ENCODE measurements at places on chromosomes 1 and 21.
A peak's percentile ranks its signal among the peaks of the same experiment; 100 is the strongest.

DNA sequence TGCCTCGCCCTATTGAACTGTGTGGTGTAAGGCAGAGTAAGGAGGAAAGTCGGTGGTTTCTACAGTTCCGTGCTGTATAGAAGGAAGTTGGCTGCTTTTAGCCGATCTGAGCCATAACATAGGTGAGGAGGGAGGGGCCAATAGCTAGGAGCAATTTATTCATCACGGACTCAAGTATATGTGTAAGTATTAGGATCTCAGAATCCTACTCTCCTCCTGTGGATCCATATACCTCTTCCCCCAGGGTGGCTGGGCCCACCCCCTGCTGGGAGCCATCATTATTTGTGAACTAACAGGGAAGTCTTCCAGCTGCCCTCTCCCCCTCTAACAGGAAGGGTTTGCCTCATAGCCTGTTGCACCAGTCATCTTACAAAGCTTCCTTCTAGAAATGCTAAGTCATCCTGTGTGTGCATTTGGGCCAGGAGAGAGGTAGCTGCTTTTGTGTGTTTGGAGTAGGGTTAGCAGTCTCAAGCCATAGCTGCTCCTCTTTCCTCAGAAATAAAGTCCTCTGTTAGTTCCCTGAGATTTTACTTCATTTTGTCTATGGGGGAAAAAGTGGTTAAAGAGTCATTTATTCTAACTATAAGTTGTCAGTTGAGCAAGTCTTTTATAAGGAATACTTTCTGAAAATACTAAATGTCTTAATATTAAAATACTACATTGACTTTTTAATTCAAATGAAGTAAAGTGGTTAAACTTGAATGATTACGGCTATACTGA lies 14.9 kb upstream of the CENPS start:
- peak; percentile 89 for DNase-seq

DNA sequence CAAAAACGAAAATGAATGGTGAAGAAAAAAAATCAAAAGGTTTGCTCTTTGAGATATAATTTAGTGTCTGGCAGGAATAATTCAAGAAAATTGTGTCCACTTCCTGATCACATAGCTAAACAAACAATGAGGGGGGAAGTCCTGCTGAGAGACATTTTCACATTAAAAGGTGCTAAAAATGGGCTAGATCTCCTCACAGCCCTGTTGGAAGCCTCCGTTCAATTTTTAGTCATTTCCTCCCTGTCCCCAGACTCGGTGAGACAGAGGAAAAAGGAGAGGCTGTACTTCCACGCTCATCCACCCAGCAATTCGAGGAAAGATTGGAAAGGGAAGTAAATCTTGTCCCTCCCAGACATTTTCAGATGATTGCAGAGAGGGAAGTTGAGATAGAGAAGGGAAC lies 103.7 kb downstream of the BARHL2 start:
- DNase-seq, result peak; percentile 9

GRCh38 chr1:192476802-192477298 lies 98.7 kb upstream of the RGS1 start:
- peak; percentile 41 for DNase-seq

DNA sequence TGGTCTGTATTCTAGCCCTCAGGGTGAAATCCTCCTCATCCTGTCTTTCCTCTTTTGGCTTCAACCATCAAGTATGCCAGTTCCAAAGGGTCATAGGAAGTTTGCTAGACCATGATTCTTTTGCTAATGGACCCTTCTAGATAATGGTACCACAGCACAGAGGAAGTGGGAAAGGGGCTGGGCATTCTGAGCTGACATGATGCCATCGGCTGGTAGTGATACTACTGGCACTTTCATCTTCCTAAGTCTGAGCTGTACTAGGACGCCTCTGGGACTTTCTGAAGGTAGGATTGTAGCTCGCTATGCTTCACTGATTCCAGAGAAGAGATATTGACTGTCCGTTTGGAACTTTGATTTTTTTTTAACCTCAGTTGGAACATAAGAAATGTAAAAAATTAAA lies 11.4 kb downstream of the FASLG start:
- DNase-seq, result no peak

DNA sequence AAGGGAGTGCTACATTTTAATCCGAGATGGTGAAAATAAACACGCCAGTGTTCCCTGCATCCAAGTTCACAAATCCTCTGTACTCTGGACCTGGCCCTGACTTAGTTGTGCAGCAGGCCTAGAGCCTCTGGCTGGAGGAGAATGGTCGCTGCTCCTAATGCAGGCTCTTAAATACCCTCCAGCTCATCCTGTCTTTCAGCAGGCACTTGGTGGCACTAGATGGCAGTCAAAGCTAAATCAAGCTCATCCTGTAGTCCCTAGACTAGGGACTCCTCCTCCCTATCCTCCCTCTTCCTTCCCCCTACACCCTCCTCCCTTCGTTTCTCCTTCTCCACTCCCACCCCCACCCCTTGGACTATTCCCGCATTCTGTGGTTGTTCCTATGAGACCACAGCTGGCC lies 41.6 kb upstream of the MTR start:
- peak; percentile 53 for DNase-seq

- DNase-seq, result no peak
These were observed 2.3 kb downstream of the PYHIN1 start for GRCh38 chr1:158933621-158934020.

GRCh38 chr1:169550294-169550693 lies 36.0 kb downstream of the F5 start:
- peak; percentile 57 for DNase-seq
